Retina (tissue), 1 donor: ENCODE measurements at places on chromosomes 7 and 10.

DNA sequence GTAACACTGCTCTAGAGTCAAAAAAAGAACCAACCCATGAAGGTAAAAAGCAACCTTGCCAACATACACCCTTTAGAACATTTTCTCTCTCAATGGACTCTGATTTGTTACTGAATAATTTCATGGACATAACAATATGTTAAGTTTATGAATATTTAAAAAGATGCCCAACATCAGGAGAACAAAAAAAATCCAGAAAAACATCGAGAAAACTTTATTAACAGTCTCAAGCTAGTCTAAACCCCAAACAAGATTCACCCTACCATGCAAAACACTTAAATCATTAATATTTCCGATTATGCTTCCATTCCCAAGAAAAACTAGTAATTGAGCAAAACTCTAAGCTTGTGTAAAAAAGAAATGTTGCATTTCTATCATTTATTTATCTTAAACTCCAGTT, 46.7 kb downstream of the OSBPL3 start:
- DNase-seq: no peak

DNA sequence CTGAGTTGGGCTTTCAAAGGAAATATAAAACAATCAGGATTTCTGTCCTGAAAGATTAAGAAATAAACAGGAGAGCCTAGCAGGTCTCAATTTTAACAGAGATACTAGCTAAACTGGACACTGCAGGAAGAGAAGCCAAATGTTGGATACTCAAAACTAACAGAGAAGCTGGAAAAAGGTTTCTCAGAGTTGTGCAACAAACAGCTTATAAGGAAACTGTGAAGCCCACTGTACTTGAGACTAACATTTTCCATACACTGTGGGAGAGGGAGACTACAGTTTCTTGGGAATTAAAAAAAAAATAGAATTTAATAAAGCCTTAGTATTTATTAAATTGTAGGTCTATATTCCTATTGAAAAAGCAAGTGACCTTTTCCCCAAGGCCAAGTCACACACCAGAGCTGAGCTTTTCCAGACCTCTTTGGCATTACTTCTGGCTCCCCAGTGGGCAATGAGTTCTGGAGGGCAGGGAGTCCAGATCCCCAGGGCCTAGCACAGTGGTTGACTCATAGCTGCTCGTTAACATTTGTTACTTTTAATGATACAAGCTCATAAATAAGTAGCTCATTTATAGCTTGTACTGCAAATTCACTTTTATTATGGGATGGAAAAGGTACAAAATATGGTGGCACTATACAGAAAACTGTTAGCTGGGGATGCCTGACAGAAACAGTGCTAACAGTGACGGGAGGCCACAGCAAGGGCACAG, 68.3 kb downstream of the MINDY3 start:
- no peak for DNase-seq

DNA sequence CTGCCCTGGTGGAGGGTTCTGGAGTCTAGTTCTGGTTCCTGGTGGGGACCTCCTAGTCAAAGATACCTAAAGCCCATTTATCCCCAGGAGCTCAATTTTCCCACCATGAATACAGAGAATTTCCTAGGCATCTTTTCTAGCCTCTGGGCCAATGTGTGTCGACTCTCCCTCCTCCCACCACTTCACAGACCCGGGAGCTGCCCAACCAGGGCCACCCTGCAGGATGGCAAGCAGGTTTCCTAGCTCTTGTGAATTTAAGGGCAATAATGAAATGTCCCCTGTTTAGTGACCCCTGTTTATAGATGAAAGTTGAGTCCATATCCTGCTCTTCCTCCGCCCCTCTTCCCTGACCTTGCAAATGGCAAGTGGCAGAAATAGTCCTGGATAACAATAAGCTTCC, 9.4 kb downstream of the DLX5 start:
- DNase-seq: peak; percentile 23

GRCh38 chr10:80108576-80109239, 23.8 kb upstream of the PLAC9 start:
- no peak for DNase-seq

- DNase-seq: no peak
Observed at GRCh38 chr10:17077346-17077781, 52.2 kb downstream of the CUBN start.

GRCh38 chr10:70837660-70838059, 21.9 kb downstream of the SGPL1 start:
- no peak for DNase-seq

DNA sequence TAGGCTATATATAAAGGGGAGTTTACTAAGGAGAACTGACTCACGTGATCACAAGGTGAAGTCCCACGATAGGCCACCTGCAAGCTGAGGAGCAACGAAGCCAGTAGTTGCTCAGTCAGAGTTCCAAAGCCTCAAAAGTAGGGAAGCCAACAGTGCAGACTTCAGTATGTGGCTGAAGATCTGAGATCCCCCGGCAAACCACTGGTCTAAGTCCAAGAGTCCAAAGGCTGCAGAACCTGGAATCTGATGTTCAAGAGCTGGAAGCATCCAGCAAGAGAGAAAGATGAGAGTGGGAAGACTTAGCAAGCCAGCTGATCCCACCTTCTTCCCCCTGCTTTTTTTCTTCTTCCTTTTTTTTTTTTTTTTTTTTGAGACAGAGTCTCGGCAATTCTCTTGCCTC, 27.0 kb upstream of the GSDME start:
- DNase-seq: no peak

DNA sequence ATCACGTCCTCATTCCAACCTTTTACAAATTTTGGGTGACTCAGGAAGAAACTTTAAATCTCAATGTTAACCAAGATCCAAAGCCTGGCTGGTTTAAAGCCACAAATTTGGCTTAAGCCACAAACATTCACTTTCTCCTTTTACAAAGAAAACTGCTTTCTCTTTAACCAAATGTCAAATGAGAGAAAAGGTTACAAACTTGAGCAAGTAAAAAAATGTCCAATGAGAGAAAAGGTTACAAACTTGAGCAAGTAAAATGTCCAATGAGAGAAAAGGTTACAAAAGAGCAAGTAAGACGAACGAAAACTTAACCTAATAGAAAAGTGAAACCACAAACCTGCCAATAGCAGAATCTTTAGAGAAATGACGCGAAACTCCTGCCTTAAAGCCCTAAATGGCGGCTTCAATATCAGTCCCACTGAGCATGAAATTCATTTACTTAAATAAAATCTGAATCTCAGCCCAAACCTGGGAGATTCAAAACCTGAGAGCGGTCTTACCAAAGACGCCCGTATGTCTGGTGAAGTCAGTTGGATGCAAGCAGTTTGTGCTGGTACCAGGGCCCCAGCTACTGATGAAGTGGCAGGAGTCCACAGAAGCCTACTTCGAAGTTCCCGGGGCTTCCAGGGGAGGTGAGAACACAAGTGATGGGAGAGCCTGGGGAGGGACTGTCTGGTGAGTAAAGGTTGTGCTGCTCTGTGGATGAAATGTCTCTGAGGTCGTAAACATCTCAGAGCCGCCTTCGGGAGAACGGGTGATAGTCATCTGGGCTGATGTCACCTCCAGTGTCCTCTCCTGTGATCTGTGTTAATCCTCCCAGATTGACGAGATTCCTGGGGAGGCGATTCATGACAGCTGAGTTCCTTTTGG, 74.6 kb downstream of the PAXIP1 start:
- DNase-seq: no peak

DNA sequence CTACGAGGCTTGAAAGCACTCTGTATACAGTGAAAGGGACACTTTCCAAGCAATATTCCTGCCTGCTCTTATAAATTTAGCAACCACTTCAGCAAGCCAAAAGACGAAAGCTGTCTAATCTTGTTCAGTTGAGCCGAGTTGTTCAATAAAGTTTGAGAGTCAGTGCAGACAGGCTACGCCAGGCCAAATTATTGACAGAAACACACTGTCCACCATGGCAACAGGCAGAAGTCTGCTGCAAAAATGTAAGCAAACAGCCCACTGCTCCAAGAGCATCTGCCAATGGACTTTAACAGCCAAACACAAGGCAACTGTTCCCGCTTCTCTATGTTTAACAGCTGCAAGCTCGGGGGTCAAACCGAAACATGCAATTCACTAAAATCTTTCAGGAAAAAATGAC, 85.7 kb downstream of the GLI3 start:
- peak; percentile 64 for DNase-seq

DNA sequence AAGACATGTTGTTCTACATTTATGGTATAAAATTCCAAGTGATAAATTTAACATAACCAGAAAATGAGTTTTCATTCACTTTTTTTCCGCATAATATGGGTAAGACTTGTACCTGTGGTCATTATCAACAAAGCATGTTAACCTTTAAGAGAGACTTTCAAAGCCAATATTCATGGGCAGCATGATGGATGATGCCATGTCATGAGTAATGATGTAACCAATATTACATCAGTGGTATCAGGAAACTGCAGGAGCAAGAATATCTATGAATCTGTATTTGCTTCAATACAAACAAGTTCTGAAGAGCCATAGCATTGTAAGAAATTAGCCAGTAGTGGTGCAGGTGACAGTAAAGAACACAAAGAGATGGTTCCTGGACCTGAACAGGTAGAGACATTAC, 126.9 kb downstream of the C1GALT1 start:
- no peak for DNase-seq

GRCh38 chr10:13955409-13956068, 368.8 kb downstream of the PRPF18 start:
- no peak for DNase-seq

- no peak for DNase-seq
Observed at GRCh38 chr7:36280840-36281812, 108.5 kb upstream of the ANLN start.

DNA sequence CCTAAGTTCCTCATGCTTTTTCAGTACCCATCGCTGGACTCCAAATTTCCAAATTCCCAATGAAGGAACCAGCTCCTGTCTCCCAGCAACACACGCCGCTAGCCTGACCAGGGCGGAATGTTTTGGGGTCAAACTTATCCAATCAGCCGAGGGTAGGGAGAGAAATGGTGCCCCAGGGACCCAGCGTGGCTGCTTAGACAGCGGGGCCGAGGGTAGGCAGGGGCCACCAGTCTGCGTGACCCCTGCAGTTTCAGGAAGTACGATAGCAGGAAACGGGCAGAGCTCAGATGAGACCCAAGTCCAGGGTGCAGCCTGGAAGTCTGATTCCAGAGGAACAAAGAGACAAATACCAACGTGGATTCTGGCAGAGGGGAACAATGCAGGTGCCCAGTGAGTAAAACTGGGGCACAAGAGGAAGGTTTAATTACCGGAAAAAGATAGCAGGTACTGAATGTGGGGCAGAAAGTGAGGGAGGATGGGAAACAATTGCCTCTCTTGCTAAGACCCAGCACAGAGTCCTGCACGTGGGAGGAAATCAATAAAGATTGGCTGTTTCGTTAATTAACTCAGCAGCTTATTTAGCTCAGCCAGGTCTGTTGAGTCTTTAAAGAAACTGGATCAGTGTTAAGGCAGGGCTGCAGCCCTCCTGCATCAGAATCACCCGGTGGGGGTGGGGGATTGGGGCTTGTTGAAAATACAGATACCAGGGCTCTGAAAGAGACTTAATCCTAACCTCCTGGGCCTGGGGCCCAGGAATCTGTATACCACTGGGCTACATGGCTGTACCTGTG, 50.4 kb upstream of the NFE2L3 start:
- DNase-seq: peak; percentile 72

DNA sequence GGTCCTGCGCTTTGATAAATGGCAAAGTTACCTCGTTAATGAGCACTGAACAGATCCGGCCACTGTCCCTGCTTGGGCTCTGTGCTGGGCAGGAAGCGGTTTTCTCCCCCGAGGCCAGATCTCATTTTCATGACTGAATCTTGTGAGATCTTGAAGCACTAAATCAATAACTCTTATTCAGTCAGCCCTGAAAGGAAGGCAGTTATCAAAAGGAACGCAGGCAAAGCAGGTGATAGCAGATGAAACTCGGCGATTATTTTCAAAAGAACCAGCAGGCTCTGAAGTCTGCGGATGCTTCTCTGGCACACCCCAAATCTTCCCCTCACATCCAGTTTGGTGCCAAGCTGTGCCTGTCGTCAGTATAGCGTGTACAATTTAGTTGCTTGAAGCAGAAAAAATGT, 228.7 kb downstream of the BAMBI start:
- DNase-seq: peak; percentile 34

- no peak for DNase-seq
Observed at GRCh38 chr10:9625304-9625703, 1392.4 kb upstream of the CELF2 start.

- DNase-seq: no peak
Observed at GRCh38 chr7:7895754-7896153, 72.8 kb upstream of the GLCCI1 start.

- DNase-seq: no peak
Observed at GRCh38 chr7:41436139-41436538, 266.8 kb downstream of the INHBA start.

- DNase-seq: no peak
Observed at GRCh38 chr10:34698248-34698831, 116.8 kb downstream of the PARD3 start.

- no peak for DNase-seq
Observed at GRCh38 chr10:4477664-4478063, 348.3 kb upstream of the AKR1E2 start.

GRCh38 chr7:69603351-69603750, 5.1 kb downstream of the AUTS2 start:
- DNase-seq: no peak

DNA sequence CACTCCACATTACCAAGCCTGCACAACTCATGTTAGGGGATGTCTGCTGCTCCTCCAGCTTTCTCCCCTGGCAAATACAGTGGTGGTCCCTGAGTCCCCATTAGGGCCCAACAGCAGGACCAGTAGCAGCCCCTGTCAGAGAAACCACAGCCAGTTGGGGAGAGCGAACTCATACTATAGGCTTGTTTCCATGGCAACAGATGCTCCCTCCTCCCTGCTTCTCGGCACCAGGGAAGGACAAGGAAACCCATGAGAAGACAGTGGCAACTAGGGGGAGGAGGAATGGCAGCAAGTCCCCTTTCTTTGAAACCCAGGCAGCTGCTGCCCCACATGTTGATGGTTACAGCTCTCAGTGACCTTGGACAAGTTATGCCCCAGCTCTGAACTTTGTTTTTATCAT, 326.4 kb downstream of the KCNMA1 start:
- DNase-seq: peak; percentile 43

GRCh38 chr7:27110186-27111031, 7.9 kb upstream of the HOXA2 start:
- DNase-seq: peak; percentile 68

- DNase-seq: no peak
Observed at GRCh38 chr7:126930166-126930565, 322.6 kb downstream of the GRM8 start.

GRCh38 chr10:34520084-34520483, 295.0 kb downstream of the PARD3 start:
- no peak for DNase-seq

DNA sequence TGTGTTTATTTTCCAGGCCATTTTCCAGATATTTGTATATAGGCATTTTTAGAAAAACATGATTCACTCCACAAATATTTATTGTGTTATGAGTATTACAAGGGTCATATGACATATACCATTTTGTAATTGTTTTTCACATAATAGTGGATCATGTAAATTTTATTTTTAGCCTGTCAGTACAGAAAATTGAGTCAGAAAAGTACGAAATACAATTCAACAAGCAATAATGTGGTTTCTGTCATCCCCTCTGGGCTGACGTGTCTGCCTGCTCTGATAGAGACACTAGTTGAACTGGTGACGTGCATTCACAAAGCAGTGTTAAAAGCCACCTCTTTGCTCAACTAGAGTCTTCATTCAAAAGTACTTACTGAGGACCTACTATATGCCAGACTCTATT, 97.9 kb upstream of the STEAP1B start:
- DNase-seq: no peak
